HL-60 (cell line): ENCODE measurements at places on chromosomes 11 and 22.

DNA sequence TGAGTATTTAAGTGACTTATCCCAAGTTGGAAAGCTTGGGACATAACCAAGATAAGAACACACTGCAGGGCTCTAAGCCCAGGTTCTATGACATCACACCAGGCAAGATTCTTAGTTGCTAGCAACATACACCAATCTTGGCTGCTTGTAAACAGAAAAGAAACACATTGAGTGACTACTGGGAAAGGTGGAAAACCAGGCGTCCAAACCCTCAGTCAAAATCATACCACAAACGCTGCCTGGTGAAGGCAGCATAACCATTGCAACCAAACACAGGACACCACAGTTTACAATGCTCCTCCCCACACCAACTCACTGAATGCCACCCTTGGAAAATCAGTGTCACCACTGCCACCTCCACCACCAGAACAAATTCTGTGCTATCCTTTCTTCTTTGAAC, 379.9 kb downstream of the TTC28 start:
- DNase-seq, result no peak

GRCh38 chr22:47408409-47408808, 646.0 kb downstream of the TBC1D22A start:
- no peak for DNase-seq

- DNase-seq, result no peak
Observed at GRCh38 chr11:96013461-96014213, 89.7 kb upstream of the MTMR2 start.

DNA sequence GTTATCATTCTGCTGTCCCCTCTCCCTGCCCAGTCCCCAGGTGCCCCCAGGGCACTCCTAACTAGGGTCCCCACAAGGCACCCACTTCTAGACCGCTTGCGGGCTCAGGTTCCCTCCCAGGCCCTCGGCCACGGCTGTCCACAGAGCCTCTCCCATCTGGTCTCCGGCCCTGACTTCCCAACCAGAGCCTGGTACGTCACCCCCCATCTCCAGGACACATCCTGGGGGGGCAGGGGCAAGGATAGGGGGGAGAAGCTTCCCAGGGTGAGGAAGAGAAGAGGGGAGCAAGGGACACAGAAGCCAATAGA, 457 bp downstream of the SSTR3 start:
- no peak for DNase-seq

GRCh38 chr11:126702987-126703386, 297.6 kb downstream of the KIRREL3 start:
- no peak for DNase-seq

DNA sequence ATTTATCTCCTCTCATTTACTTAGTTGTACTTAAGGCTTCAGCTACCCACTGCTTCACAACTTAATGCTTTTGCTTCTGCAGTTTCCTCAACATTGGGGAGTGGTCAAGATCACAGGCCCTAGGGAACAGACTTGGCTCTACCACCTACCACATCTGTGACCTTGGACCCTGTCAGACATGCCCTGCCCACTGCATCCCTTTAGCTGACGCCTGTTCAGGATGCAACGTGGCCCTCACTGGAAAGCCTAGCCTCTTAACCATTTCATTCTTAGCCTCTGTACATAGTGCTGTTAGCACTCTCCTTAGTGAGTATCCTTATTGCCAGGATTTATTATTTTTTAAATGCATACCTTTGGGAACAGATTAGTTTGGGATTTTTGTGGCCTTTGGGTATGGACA, 34.4 kb downstream of the TNRC6B start:
- no peak for DNase-seq
